ENCODE measurements at places on chromosomes 6 and 20. TPM values are rescaled to one million over a fixed set of nuclear protein-coding genes. Genes with fewer than 3 reads are reported as not detected.
A peak's percentile ranks its signal among the peaks of the same experiment; 100 is the strongest.

The POPDC3 gene
- 3.0 TPM for polyA plus RNA-seq

The BMP7 gene
- 0.33 TPM for polyA plus RNA-seq

The GGT7 gene
- 30.3 TPM for polyA plus RNA-seq

GRCh38 chr6:115573861-115574260 lies 486.8 kb downstream of the FRK start:
- no peak for DNase-seq
- no peaks in the 10 kb centered on the region for H3K27me3 ChIP-seq
- H3K27ac ChIP-seq, result no peak overlapping the region
- no peaks in the 10 kb centered on the region for H3K4me1 ChIP-seq
- H3K36me3 ChIP-seq, result no peaks in the 10 kb centered on the region

DNA sequence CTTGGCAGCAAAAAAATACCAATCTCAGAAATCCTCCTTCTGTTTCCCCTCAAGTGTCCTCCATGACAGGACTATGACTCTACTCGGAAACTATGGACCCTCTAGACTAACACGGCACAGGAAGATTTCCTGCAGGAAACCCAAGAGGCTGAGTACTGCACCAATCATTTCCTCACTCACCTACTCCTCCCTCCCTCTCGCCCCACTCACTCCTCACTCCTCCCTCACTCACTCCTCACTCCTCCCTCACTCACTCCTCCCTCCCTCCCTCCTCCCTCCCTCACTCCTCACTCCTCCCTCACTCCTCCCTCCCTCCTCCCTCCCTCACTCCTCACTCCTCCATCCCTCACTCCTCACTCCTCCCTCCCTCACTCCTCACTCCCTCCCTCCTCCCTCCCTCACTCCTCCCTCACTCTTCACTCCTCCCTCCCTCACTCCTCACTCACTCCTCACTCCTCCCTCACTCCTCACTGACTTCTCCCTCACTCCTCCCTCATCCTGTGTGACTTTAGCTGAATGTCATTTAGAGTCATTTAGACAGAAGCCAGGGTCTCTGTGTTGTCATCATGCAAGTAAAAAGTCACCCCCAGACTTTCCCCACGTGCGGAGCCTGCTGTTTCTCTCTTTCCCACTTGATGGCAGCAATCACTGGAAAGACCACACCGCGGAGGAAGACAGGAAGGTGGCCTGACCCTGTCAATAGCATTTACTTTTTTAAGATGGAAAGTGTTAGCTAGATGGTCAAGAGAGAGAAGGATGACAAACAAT lies 226.8 kb upstream of the PDE10A start:
- H3K36me3 ChIP-seq, result no peaks in the 10 kb centered on the region
- H3K4me3 ChIP-seq, result no peak overlapping the region
- DNase-seq, result peak; percentile 27
- no peak overlapping the region for H3K27ac ChIP-seq
- no peaks in the 10 kb centered on the region for H3K27me3 ChIP-seq

GRCh38 chr6:148557796-148558321 lies 189.0 kb upstream of the UST start:
- no peaks in the 10 kb centered on the region for H3K4me1 ChIP-seq
- no peaks in the 10 kb centered on the region for H3K27me3 ChIP-seq
- H3K27ac ChIP-seq, result no peak overlapping the region
- DNase-seq, result no peak
- no peak overlapping the region for H3K4me3 ChIP-seq

DNA sequence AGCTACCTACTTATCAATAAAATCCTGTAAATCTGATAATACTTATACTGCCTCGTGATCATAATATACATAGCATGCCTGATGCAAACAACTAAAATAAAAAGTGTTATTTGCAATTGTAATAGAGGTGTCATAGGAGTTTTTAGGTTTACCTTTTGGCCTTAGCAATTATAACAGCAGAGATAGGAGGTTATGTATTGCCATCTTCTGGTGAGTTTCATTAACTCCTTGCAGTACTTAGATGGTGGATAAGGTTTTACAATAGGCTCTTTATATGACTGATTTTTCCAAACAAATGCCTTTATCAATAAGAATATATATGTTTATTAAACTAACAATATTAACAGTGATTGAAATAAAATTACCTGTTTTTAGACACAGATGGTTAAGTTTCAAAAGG lies 27.8 kb upstream of the MYCT1 start:
- no peaks in the 10 kb centered on the region for H3K36me3 ChIP-seq
- H3K27me3 ChIP-seq, result no peaks in the 10 kb centered on the region
- no peaks in the 10 kb centered on the region for H3K4me1 ChIP-seq
- H3K4me3 ChIP-seq, result no peak overlapping the region
- DNase-seq, result no peak
- H3K27ac ChIP-seq, result no peak overlapping the region

GRCh38 chr6:6686748-6687601 lies 98.5 kb downstream of the LY86 start:
- H3K4me1 ChIP-seq, result peaks cover 18% of the 10 kb centered on the region
- peak; percentile 100 for DNase-seq
- no peaks in the 10 kb centered on the region for H3K27me3 ChIP-seq
- H3K27ac ChIP-seq, result peak overlapping the region; percentile 66
- H3K4me3 ChIP-seq, result no peak overlapping the region
- H3K36me3 ChIP-seq, result no peaks in the 10 kb centered on the region

GRCh38 chr6:129683601-129684322 lies 26.2 kb downstream of the ARHGAP18 start:
- H3K27ac ChIP-seq, result peak overlapping the region; percentile 57
- no peaks in the 10 kb centered on the region for H3K36me3 ChIP-seq
- peaks cover 29% of the 10 kb centered on the region for H3K4me1 ChIP-seq

- H3K27ac ChIP-seq, result no peak overlapping the region
- no peaks in the 10 kb centered on the region for H3K4me1 ChIP-seq
- H3K36me3 ChIP-seq, result no peaks in the 10 kb centered on the region
- H3K27me3 ChIP-seq, result no peaks in the 10 kb centered on the region
These were observed 154.6 kb downstream of the KCNQ5 start for GRCh38 chr6:72776456-72776855.

DNA sequence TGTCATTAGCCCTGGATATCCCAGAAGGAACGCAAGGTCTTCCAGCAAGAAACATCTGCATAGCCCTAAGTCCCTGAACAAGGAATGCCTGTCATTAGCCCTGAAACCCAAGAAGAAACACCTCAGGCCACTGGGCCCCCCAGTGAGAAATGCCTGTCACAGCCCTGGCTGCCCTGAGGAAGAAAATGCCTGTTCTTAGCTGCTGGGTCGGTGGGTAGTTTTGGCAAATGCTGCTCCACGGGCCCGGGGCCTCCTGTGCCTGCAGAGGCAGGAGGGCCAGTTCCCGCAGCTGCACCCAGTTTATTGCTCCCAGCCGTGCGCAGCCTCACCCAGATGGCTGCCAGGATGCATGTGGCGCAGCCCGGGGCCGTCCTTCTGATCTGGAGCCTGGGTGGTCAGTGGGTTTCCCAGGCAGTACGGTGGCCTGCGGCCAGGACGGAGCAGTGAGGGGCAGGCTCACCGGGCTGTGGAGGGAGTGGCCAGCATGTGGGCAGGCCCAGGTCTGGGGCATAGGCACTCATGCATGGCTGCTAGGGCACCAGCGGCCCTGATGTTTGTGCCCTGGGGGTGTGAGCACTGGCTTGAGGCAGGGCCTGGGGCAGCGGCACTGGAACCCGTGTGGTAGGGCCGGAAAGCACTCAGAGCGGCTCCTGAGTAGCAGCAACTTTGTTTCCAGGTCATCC lies 219.0 kb downstream of the ERMARD start:
- peak; percentile 51 for DNase-seq
- H3K36me3 ChIP-seq, result no peaks in the 10 kb centered on the region
- no peak overlapping the region for H3K4me3 ChIP-seq
- no peak overlapping the region for H3K27ac ChIP-seq
- H3K4me1 ChIP-seq, result no peaks in the 10 kb centered on the region

DNA sequence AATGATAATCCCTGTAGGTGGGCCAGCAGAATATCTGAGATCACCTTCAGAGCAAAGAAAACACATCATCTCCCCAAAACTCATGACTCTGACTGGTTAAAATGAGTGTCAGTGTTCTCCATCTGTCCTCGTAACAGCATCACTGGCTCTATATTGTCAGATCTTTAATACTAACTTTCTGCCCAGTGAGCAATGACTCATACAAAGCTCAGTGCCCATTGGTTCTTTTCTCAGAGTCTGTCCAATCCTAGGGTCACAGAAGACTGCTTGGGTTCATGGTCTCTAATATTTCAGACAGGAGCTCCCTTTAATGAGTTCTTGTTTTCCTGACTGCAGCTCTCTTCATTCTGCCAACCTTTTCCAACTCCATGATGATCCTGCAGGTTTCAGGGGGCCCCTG lies 36.4 kb downstream of the HLA-DPB1 start:
- H3K27me3 ChIP-seq, result no peaks in the 10 kb centered on the region
- DNase-seq, result no peak
- H3K4me1 ChIP-seq, result no peaks in the 10 kb centered on the region
- no peak overlapping the region for H3K4me3 ChIP-seq
- H3K27ac ChIP-seq, result no peak overlapping the region
- H3K36me3 ChIP-seq, result no peaks in the 10 kb centered on the region

GRCh38 chr6:144897441-144897921 lies 612.3 kb downstream of the UTRN start:
- no peak overlapping the region for H3K4me3 ChIP-seq
- no peaks in the 10 kb centered on the region for H3K36me3 ChIP-seq
- DNase-seq, result no peak
- no peak overlapping the region for H3K27ac ChIP-seq
- H3K27me3 ChIP-seq, result no peaks in the 10 kb centered on the region

GRCh38 chr6:56862415-56863175 lies 92.3 kb upstream of the BEND6 start:
- DNase-seq, result no peak
- peaks cover 6% of the 10 kb centered on the region for H3K4me1 ChIP-seq
- no peak overlapping the region for H3K27ac ChIP-seq
- H3K4me3 ChIP-seq, result no peak overlapping the region
- H3K27me3 ChIP-seq, result no peaks in the 10 kb centered on the region

DNA sequence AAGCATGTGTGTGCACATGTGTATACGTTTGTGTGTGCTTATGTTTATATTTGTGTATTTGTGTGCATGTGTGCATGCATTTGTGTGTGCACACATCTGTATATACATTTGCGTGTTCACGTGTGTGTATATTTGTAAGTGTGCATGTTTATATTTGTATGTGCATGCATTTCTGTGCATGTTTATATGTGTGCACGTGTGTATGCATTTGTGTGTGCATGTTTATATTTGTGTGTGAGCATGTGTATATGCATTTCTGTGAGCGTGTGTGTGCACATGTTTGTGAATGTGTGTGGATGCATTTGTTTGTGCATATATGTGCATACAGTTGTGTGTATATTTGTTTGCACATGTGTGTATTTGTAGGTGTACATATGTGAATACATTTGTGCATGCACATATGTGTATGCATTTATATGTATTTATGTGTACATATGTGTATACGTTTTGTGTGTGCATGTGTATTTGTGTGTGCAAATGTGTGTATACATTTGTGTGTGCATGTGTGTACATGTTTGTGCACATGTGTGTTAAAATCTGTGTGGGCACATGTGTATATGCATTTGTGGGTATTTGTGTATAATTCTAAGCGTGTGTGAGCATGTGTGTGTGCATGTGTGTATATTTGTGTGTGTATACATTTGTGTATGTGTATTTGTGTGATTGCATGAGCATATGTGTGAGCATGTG lies 140.4 kb upstream of the AFDN start:
- DNase-seq, result no peak
- H3K4me1 ChIP-seq, result peaks cover 13% of the 10 kb centered on the region
- no peak overlapping the region for H3K27ac ChIP-seq
- H3K4me3 ChIP-seq, result no peak overlapping the region
- no peaks in the 10 kb centered on the region for H3K36me3 ChIP-seq

DNA sequence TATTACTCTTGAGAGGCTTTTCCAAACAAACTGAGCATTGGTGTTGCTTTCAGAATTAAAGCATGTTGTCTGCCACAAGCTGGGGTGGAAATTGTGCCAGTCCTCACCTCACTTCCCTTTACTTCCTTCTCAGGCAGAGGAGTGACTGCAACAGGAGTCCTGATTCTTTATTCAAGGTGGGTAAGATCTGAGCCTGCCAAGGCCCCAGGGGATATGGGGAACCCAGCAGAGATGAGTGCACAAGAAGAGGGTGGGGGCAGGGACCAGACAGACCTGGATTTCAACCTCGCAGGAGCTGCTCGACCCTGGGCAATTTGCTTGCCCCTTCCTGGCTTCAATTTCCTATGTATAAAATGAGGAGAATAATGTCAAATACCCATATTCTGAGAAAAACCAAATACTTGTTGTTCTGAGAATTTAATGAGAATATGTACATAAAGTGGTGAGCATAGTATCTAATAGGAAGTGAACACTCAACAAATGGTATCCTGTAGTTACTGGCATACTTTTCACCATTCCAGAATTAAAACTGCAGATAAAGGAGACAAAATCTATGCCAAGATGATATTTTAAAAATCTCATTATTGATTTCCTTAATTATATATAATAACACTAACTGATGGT lies 17.8 kb downstream of the MAN1A1 start:
- H3K27me3 ChIP-seq, result no peaks in the 10 kb centered on the region
- H3K4me3 ChIP-seq, result no peak overlapping the region
- no peaks in the 10 kb centered on the region for H3K4me1 ChIP-seq
- H3K36me3 ChIP-seq, result no peaks in the 10 kb centered on the region
- no peak overlapping the region for H3K27ac ChIP-seq
- DNase-seq, result no peak
